PC-9 (cell line): ENCODE measurements at places on chromosomes 11 and 22. TPM values are rescaled to one million over a fixed set of nuclear protein-coding genes. Genes with fewer than 3 reads are reported as not detected.

DNA sequence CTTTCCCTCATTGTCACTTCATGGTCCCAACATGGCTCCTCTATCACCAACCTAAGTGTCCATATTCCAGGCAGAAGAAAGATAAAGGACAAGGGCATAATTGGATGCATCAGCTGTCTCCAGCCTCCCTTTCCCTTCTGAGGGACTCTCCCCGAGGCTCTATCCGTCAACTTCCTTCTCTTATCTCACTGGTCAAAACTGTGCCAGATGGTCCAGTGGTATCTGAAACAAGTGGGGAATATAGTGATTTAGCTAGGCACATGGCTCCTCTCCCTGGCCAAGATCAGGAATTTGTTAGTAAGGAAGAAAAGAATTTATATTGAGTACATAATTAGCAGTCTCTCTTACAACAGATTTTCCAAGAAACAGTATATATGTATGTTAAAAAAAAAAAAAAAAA, 12.6 kb upstream of the SPON1 start:
- DNase-seq, result no peak
- no peaks in the 10 kb centered on the region for H3K27me3 ChIP-seq
- H3K27ac ChIP-seq, result no peak overlapping the region
- no peaks in the 10 kb centered on the region for H3K4me1 ChIP-seq

GRCh38 chr22:44557064-44557748, 59.2 kb upstream of the RTL6 start:
- H3K36me3 ChIP-seq, result no peaks in the 10 kb centered on the region
- peaks cover 30% of the 10 kb centered on the region for H3K4me1 ChIP-seq
- no peak overlapping the region; the same call in 1 of the 2 replicates for H3K27ac ChIP-seq
- H3K4me3 ChIP-seq, result no peak overlapping the region

Gene DRICH1
- 0.57 and 0.60 TPM in 2 replicates for total RNA-seq

DNA sequence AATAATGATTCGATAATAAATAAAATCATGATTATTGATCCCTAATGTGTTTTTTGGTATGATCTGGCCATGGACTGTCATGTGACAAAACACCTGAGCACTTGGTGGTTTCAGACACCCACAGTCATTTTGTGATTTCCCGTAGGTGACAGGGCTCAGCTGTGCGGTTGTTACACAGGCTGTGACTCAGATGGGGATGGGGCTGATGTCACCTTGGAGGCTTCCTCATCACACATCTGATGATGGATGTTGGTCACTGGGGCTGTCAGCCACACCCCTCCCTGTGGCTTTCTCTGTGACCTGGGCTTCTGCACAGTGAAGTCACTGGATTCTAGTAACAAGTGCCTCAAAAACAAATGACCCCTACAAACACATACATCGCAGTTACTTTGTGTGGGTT, 995.1 kb downstream of the BRD1 start:
- no peak for DNase-seq
- no peak overlapping the region for H3K4me3 ChIP-seq
- H3K4me1 ChIP-seq, result no peaks in the 10 kb centered on the region
- H3K27me3 ChIP-seq, result peaks cover 84% of the 10 kb centered on the region
- H3K27ac ChIP-seq, result no peak overlapping the region

DNA sequence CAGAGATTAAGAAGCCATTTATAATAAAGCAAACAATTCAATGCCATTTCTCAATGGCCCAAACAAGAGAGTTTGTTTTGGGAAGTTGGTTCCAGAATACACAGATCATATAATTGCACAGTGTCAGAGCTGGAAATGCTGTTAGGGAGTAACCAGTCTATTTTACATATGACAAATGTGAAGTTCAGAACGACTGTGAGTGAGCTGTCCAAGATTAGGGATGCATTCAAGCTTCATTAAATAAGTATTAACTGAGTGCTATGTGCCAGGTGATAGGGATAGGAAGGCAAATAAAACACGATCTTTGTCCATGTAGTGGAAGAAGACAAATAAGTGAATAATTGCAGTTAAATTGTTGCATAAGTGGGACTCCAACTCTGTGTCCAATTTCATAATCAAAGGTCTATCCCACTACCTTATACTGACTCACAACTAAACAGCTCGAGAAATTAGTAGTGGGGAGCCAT, 33.1 kb upstream of the PICALM start:
- H3K27ac ChIP-seq, result peak overlapping the region; percentile 50
- H3K27me3 ChIP-seq, result no peaks in the 10 kb centered on the region
- H3K4me3 ChIP-seq, result no peak overlapping the region
- no peaks in the 10 kb centered on the region for H3K36me3 ChIP-seq

GRCh38 chr11:20363500-20364340, at the start of gene HTATIP2:
TSS of gene HTATIP2 (plus strand) at chr11:20363714. CDS start at chr11:20364238, 524 bp downstream.
- H3K27ac ChIP-seq, result peak within 1 kb of the TSS; percentile 86
- no peaks in the 10 kb centered on the region; the same call in 1 of the 2 replicates for H3K36me3 ChIP-seq
- peaks cover 41% of the 10 kb centered on the region for H3K4me1 ChIP-seq
- H3K4me3 ChIP-seq, result peak within 1 kb of the TSS; percentile 76

Gene APOBEC3F
- 28.3 and 29.6 TPM in 2 replicates for total RNA-seq

DNA sequence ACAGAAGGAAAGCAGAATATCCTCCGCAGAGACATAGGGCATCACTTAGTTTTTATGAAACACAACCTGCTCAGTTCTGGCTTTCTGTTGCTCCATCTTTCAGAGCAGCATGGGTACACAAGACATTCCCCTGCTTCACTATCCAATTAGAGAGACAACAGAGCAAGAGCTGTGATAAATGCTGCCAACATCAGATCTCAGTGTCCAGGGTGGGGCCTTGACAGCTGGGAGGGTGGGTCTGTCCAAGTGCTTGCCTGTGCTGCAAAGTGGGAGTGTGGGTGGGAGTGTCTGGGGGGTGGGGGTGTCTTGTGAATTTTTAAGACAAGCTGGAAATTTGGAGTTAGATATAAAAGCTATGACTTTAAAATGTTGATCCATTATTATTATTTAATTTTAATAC, 369.6 kb downstream of the TENM4 start:
- no peak overlapping the region for H3K4me3 ChIP-seq
- no peaks in the 10 kb centered on the region for H3K36me3 ChIP-seq
- no peak overlapping the region for H3K27ac ChIP-seq
- no peaks in the 10 kb centered on the region for H3K4me1 ChIP-seq
- DNase-seq, result no peak

Gene SLC25A17
- 25.0 and 28.1 TPM in 2 replicates for total RNA-seq

Gene MUC5AC
- 0.09 and 0.25 TPM in 2 replicates for total RNA-seq

DNA sequence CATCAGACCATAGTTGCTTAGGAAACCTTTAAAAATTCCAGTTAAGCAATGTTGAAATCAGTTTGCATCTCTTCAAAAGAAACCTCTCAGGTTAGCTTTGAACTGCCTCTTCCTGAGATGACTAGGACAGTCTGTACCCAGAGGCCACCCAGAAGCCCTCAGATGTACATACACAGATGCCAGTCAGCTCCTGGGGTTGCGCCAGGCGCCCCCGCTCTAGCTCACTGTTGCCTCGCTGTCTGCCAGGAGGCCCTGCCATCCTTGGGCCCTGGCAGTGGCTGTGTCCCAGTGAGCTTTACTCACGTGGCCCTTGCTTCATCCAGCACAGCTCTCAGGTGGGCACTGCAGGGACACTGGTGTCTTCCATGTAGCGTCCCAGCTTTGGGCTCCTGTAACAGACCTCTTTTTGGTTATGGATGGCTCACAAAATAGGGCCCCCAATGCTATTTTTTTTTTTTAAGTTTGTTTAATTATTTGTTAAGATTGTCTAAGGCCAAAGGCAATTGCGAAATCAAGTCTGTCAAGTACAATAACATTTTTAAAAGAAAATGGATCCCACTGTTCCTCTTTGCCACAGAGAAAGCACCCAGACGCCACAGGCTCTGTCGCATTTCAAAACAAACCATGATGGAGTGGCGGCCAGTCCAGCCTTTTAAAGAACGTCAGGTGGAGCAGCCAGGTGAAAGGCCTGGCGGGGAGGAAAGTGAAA, 73.4 kb downstream of the NCAPD3 start:
- H3K4me1 ChIP-seq, result no peaks in the 10 kb centered on the region
- no peaks in the 10 kb centered on the region; the same call in 1 of the 2 replicates for H3K36me3 ChIP-seq
- H3K4me3 ChIP-seq, result no peak overlapping the region
- H3K27me3 ChIP-seq, result no peaks in the 10 kb centered on the region

- no peaks in the 10 kb centered on the region for H3K27me3 ChIP-seq
- no peak overlapping the region for H3K27ac ChIP-seq
- DNase-seq, result no peak
- no peak overlapping the region for H3K4me3 ChIP-seq
- H3K4me1 ChIP-seq, result no peaks in the 10 kb centered on the region
- no peaks in the 10 kb centered on the region for H3K36me3 ChIP-seq
Measured at GRCh38 chr11:91147885-91148284, 925.0 kb upstream of the CHORDC1 start.

Gene SPI1
- total RNA-seq, result not detected in 2 replicates

DNA sequence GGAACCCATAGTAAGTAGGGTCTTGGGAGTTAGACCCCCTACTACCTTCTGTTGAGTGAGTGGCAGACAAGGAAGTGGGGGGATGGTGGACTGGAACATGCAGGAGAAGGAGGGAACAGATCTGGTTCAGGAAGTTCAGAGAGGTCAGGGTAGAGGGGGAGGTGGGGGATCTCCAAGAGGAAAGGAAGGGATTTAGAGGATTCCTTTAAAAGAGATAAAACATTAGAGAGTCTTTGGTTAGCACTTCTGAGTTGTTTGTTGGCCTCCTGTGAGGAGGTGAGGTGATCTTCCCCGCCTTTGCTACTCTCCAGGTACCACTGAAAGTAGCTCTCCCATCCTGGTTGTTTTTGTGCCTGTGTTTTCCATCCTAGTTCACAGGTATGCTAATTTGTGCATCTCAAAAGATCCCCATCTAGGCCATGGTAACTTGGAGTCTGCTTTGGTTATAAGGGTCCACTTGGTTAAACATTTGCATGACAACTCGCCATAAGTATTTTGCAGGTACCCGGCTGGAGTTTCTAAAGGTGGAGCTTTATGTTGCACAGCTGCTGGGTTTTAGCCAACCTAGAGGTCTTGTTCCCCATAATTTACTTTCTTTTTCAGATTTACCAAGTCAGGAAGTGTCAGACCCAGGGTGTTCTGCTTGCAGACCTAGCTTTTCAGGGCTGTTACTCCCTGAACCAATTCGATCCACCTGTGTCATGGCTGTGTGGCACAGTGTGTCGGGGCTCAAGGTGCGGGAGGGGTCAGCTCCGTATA, 79.3 kb upstream of the SORL1 start:
- no peak overlapping the region for H3K4me3 ChIP-seq
- no peak for DNase-seq
- no peaks in the 10 kb centered on the region for H3K4me1 ChIP-seq
- H3K27ac ChIP-seq, result no peak overlapping the region
- H3K36me3 ChIP-seq, result no peaks in the 10 kb centered on the region

- H3K4me1 ChIP-seq, result peaks cover 5% of the 10 kb centered on the region; the same call in 1 of the 2 replicates
- H3K4me3 ChIP-seq, result no peak overlapping the region
- no peak overlapping the region for H3K27ac ChIP-seq
- H3K36me3 ChIP-seq, result peaks cover 30% of the 10 kb centered on the region
- DNase-seq, result no peak
Measured at GRCh38 chr11:68927280-68928135, 23.8 kb downstream of the IGHMBP2 start.

DNA sequence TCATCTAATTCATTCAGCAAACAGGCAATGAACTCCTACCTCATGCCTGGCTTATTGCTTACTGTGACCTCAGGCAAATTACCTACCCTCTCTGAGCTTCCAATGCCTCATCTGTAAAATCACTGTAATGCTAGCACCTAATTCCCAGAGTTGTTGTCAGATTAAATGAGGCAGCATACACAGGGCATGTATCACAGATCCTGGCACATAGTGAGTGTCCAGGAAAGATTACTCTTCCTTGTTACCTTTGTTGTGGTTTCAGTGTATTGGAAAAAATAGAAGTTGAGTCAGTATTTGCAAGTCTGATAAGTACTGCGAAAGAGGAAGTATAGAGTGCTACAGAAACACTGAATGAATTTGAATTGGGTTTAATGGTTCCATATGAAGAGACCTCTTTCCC, 26.4 kb upstream of the LRRC55 start:
- H3K4me1 ChIP-seq, result peaks cover 17% of the 10 kb centered on the region
- DNase-seq, result no peak
- H3K27me3 ChIP-seq, result no peaks in the 10 kb centered on the region
- no peak overlapping the region for H3K27ac ChIP-seq
- H3K36me3 ChIP-seq, result no peaks in the 10 kb centered on the region

DNA sequence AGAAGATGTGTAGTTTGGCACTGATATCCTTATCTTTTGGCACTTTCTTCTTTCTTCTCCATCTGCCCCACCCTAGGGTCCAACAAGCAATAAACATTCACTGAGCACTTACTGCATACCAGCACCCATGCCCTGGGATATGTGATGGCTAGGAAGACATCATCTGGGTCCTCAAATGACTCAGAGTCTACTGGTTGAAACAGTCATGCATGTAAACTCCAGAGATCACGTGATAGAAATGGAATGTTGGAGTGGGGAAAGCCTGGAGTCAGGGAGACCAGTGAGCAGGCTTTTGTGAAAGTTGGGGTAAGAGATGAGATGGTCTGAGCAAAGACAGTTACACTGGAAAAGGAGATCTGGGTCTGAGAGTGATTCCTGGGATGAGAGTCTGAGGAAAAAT, 724.9 kb upstream of the TENM4 start:
- H3K36me3 ChIP-seq, result no peaks in the 10 kb centered on the region
- no peak overlapping the region for H3K27ac ChIP-seq
- no peaks in the 10 kb centered on the region for H3K4me1 ChIP-seq
- H3K4me3 ChIP-seq, result no peak overlapping the region
- no peak for DNase-seq

GRCh38 chr22:24948356-24949202, 2.1 kb upstream of the LHFPL7 start:
- no peak overlapping the region for H3K4me3 ChIP-seq
- H3K27ac ChIP-seq, result no peak overlapping the region
- no peaks in the 10 kb centered on the region for H3K27me3 ChIP-seq
- H3K4me1 ChIP-seq, result peaks cover 5% of the 10 kb centered on the region; the same call in 1 of the 2 replicates
- DNase-seq, result no peak
- H3K36me3 ChIP-seq, result no peaks in the 10 kb centered on the region

Gene PVALB
- total RNA-seq, result not detected in 2 replicates

DNA sequence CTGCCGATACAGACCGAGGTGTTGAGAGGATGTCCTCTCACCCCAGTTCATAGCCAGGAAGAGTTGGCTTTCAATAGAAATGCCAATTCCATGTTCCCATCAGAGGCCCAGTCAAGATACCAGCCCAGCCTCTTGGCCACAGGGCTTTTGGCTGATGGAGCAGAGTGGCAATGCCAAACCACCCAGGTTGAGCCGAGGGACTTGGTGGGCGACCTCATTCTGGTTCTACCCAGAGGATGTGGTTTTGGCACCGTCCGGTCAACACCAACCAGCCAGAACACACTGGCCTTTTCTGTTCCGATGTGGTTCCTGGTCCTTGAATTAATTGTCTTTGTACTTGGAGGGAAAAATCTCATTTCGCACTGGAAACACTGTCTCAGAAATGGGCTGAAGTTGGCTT, 60.5 kb downstream of the COMMD9 start:
- no peak overlapping the region for H3K27ac ChIP-seq
- H3K36me3 ChIP-seq, result no peaks in the 10 kb centered on the region
- DNase-seq, result no peak
- no peaks in the 10 kb centered on the region for H3K4me1 ChIP-seq

GRCh38 chr11:10917802-10918201, 59.9 kb upstream of the ZBED5 start:
- H3K4me3 ChIP-seq, result no peak overlapping the region
- H3K27ac ChIP-seq, result no peak overlapping the region
- H3K27me3 ChIP-seq, result no peaks in the 10 kb centered on the region
- no peaks in the 10 kb centered on the region for H3K36me3 ChIP-seq
